ENCODE measurements at places on chromosomes 12 and 14.

DNA sequence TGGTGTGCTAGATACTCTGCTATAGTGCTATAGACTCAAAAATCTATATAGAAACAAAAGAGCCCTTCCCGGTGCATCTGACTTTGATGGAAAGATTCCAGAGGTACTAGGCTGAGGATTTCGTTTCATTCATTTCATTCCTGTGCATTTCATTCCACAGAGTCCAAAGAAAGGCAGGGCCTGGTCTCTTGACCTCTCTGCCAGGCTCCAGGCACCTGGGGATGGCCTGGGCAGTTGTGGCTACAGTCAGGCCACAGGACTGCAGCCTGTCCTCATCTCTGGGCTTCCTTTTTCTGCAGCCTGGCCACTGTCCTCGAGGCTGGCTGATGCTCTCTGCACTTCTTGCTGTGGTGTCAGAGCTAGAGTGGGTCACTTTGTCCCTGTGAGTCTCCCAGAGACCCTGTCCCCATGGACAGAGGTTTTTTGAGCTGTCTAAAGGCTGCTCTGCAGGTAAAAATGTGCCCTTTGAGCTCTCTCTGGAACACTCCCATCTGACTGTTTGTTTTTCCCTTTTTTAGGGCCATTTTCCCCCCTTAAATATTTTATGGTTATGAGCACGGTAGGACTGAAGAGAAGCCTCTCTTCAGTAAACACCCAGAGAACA, 3.2 kb upstream of the VDR start:
- DNase-seq = no peak

DNA sequence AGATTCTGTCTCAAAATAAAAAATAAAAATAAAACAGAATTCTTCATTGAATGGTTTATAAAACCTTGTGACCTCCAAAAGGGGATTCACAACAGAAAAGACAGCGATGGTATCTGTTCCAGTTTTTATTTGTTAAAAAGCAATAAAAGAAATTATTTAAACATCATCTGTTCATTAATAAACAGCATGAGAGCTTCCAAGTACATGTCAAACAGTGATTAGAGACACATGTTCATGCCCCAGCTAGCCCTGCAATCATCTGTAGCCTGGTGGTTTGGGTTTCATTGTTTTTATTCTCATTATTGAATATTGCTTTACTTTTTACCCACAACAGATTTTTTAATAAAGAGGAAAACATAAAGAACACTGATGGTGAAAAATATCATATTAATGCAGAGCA, 173.3 kb downstream of the ANO2 start:
- no peak for DNase-seq

DNA sequence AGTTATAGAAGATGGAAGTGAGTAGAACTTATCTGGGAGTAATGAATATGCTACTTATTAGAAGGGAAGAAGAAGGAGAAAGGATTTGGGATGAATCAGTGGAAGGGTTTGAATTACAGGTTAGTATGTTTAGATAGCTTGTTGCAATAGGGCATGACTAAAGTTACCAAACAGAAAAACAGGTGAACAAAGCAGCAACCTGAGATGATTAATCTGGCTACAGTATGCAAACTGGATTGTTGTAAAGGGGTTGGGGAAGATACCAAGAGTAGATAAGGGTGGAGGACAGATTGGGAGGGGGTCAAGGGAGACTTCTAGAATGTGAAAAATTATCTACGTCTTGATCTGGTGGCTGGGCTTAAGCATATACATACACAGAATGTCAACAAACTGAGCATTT, 73.4 kb upstream of the CLEC14A start:
- DNase-seq = no peak

DNA sequence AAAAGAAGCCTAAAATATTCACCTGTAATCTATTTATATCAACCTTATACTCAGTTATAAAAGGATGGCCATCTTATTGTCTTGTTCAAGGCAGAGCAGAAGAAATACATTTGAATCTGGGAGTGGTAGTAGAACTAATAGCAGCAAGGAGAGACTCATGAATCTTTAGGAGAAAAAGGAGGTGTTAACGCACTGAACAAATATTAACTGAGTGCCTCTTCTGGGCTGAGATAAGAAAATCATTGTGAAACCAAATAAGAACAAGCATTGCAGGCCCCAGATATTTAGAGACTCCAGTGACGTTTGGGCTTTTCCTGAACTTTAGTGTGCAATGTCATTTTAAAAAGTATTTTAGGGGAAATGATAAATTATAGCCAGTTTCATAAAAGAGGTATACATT, 790.6 kb downstream of the DIO2 start:
- DNase-seq = no peak

DNA sequence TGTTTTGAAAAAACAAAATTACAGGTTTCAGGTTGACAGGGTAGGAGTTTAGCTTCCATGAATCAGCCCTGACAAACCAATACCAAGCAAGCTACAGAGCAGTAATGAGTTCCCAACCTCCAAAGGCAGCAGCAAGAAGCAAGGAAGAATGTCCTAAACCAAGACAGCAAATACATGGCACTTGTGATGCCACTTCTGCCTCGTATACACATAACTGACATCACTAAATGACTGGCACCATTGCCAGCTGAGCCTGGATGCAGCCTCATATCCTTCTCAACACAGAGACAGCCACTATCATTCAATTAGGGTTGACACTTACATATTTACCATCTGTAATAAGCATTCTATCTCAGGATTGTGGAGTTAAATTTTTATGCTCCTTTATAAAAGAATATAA, 35.0 kb upstream of the MDM1 start:
- DNase-seq = no peak

DNA sequence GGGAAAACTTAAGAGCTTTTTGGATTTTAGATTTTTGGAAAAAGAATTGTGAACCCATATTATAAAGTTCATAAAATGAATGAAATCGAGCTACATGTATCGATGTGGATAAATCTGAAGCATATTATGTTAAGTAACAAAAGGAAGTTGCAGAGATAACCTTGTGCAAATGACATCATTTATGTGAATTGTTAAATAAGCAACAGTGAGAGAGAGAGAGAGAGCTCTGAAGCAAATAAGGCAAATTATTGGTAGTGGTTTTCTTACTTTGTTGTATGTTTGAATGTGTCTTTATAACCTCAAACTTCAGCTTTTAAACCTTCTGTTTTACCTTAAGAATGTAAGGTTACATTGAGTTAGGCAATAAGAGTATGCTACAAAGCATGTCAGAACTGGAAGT, 78.8 kb downstream of the ERC1 start:
- no peak for DNase-seq

DNA sequence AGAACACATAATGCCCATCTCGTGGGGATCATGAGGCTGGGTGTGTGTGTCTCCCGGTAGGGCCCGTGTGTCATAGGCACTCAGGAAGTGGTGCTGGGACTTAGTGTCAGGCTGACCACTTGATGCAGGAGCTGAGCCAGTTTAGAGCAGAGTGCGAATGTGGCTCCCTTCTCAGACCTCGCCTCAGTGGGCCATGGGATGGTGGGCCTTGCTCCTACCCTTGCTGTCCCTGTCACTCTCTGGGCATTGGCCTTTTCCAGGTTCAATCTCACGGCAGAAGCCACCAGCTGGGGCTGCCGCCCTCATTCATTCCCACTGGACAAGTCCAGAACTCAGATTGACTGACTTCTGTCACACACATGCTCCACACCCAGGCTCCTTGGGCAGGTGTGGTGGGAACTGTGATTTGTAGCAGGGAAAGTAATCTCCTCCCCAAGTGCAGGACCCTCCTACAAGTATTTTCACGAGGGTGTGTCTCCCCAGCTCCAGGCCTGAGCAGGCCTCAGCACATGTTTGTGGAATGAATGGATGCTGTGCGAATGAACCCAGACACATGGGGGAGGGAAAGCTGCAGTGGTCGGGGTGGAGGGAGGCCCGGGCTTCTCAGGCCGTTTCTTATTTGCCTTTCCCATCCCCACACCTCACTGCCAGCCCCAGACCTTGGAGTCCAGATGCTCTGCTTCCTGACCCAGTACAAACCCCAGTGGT, 54.9 kb downstream of the BEGAIN start:
- no peak for DNase-seq

DNA sequence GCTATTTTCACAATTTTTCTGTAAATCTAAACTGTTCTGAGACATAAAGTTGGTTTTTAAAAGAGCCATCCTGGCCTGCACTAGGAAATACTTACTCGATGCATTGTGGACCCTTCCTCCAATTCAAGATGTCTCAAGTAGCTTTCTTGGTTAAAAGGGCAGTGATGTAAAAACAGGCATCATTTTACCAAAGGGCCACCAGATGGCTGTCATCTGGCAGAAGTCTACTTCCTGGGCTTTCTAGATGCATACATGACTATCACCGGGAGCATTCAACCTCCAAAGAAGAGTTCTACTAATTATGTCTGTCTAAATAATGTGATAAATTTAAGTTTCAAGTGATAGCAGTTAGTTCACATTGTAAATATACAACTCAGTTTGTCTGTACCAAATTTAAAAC, 96.8 kb upstream of the FRMD6 start:
- DNase-seq = no peak

DNA sequence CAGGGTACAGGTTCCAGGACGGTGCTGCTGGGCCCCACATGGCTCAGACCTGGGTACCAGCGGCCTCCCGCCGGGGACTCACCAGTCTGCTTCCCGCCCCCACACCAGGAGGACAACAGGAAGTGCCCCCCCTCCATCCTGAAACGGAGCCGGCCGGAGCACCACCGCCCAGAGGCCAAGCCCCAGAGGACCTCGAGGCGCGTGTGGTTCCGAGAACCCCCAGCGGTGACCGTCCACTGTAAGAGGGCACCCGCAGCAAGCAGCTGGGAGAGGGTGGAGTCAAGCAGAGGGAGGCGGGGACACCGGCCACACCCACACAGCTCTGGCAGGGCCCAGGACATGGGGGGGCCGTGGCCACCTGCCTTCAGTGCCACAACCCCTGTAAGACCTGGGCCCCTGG, 8.1 kb downstream of the C14orf180 start:
- no peak for DNase-seq

- no peak for DNase-seq
Observed at GRCh38 chr12:94242901-94243300, 94.5 kb downstream of the PLXNC1 start.

- DNase-seq = no peak
Observed at GRCh38 chr14:65462411-65462810, 49.9 kb downstream of the FUT8 start.

DNA sequence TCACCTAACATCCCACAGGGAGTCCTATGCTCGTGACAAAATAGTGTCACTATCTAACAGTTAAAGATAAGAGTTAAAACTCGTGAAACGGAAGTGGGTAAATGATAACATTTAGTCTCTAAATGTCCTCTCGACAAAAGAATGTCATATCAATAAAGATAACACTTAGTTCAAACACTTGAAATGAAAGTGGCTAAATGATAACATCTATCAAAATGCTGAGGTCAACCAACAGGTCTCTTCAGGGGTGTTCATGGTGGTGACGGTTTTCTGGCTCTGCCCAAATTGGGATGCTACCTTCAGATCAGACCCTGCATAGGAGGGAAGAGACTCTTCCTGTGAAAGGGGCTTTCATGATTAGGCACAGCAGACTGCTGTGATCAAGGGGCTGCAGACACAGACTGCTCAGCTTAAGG, 22.1 kb downstream of the IL26 start:
- DNase-seq = no peak
